ENCODE measurements at places on chromosomes 6 and 20. TPM values are rescaled to one million over a fixed set of nuclear protein-coding genes. Genes with fewer than 3 reads are reported as not detected.
A peak's percentile ranks its signal among the peaks of the same experiment; 100 is the strongest.

Gene BHLHE23
- not detected for total RNA-seq

Gene OLIG3
- total RNA-seq, result not detected

Gene TRMT6
- 17.1 TPM for total RNA-seq

Gene SIGLEC1
- not detected for total RNA-seq

Gene AGER
- 35.2 TPM for total RNA-seq

Gene TGM2
- 0.37 TPM for total RNA-seq

Gene HLA-DRB1
- total RNA-seq, result 14.6 TPM

Gene SERPINB1
- 43.8 TPM for total RNA-seq

Gene DDX43
- not detected for total RNA-seq

Gene C20orf204
- 5.0 TPM for total RNA-seq

DNA sequence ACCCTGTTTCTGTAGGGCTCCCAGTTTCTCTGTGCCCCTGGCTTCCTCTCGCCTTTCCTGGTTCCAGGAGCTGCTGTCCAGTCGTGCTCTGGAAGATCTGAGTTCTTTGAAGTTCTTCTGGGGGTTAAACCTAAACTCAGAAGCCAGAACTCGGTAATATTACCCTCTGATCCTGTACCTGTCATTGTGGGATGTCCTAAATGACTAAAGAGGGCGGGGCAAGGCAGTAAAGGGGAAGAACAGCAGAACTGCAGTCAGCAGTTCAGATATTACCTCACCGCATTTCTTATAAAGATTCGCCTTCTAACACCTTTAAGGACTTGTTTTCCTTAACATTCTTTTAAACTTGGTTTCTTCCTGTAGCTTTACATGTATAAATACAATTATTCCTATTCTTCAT is 63.9 kb downstream of the FAM120B start:
- peaks cover 30% of the 10 kb centered on the region for H3K36me3 ChIP-seq
- H3K4me3 ChIP-seq, result no peak overlapping the region
- no peak for DNase-seq

GRCh38 chr6:168371981-168372711 is 52.6 kb upstream of the DACT2 start:
- no peak for DNase-seq
- no peaks in the 10 kb centered on the region for H3K36me3 ChIP-seq
- H3K4me3 ChIP-seq, result no peak overlapping the region
- no peaks in the 10 kb centered on the region for H3K27me3 ChIP-seq
- H3K27ac ChIP-seq, result no peak overlapping the region

- no peaks in the 10 kb centered on the region for H3K36me3 ChIP-seq
- no peaks in the 10 kb centered on the region for H3K4me1 ChIP-seq
- H3K4me3 ChIP-seq, result no peak overlapping the region
- no peaks in the 10 kb centered on the region for H3K27me3 ChIP-seq
Observed at GRCh38 chr20:57881466-57882385, 171.9 kb upstream of the PMEPA1 start.

DNA sequence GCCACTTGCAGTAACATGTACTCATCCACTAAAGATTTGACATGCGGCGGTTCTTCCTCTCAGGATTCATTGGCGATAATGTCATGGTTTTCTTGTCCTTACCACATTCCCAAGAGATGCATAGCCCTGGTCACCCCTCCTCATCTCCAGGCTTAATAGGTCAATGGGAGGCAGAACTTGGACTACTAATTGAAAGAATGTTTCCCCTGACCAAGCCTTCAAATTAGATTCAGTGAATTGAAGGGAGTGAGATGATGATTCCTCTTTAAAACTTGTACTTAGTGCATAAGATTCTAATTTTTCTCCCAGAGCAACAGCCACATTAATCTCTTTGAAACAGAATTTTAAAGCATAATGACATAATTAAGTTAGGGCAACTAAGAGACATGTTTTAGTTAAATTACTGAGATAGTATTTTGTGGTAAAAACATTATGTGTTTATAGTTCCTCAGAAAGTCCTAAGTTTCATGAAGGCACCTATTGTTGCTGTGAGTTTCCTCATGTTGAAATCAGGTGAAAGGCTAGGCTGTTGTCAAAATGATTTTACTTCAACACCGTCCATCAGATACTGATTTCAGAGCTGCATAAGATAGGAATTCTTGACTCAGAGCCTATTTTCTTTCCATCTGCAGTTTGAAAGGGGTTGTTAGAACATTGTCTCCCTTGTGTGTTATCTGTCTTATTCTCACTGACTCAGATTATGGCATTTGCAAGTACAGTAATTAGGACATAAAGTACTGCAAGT is 48.5 kb downstream of the STK4 start:
- no peak for DNase-seq
- peaks cover 10% of the 10 kb centered on the region for H3K36me3 ChIP-seq
- H3K4me1 ChIP-seq, result peaks cover 5% of the 10 kb centered on the region
- no peaks in the 10 kb centered on the region for H3K27me3 ChIP-seq
- H3K4me3 ChIP-seq, result no peak overlapping the region

GRCh38 chr20:19392344-19393130 is 180.1 kb downstream of the SLC24A3 start:
- no peak overlapping the region for H3K27ac ChIP-seq
- no peaks in the 10 kb centered on the region for H3K4me1 ChIP-seq
- no peak for DNase-seq
- no peaks in the 10 kb centered on the region for H3K36me3 ChIP-seq
- no peaks in the 10 kb centered on the region for H3K27me3 ChIP-seq

DNA sequence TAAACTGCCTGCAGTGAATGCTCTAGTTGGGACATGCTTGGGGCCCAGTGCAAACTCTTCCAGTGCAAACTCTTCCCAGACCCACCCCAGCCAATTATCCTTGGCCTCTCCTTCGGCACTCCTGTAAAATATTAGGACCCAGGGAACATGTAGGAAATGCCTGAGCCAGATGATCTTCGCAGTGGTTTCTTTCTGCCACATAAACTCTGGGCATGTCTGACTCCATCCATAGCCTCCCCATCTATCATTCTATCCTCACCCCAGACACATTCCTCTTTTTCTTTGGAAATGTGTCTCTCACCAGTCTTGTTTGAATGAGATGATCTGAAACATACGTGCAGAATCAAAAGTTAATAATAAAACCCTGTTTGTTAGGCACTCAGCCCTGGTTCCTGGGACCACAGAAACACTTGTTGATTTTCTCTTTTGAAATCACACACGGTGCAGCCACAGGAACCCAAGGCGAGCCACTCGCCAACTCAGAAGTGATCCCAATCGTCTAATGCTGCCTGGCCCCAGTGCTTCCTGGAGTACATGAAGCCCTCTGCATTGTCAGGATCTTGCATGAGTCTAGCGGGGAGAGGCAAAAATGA is 108.9 kb upstream of the CST7 start:
- H3K36me3 ChIP-seq, result no peaks in the 10 kb centered on the region
- DNase-seq, result no peak
- peaks cover 18% of the 10 kb centered on the region for H3K4me1 ChIP-seq
- no peak overlapping the region for H3K4me3 ChIP-seq
- no peak overlapping the region for H3K27ac ChIP-seq

DNA sequence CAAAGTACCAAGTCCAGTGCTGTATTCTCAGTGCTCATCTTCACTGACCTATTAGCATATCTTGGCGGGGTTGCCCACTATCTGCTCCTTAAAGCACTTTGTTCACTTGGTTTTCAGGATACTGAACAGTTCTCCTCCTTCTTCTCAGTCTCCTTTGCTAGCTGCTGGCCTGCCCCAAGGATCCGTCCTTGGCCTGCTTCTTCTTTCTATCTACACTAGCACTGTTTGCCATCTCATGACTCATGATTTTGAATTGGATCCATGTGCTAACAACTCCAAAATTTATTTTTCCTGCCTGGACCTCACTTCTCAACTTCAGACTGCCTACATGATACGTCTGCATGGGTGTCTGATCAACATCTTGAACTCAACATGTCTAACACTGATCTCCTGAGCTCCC is 15.5 kb downstream of the TPD52L1 start:
- no peak overlapping the region for H3K4me3 ChIP-seq
- DNase-seq, result no peak
- no peaks in the 10 kb centered on the region for H3K4me1 ChIP-seq
- no peaks in the 10 kb centered on the region for H3K27me3 ChIP-seq

DNA sequence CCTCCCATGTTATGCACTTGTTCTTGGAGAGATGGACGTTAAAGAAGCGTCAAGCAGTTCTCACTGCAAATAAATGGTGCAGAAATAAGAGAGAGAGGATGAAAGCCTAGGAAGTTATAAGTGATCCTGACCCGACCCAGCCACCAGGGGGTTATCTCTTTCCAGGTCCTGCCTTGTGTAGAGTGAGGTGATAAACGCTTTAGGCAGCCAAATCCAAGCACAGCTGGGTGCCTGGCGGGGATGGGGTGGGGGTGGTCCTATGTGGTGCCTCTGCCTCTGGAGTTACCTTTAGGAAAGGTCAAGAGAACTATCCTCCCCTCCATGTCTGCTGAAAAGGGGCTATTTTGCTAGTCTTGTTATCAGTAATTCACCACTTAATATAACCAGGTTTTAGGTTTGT is 9.2 kb upstream of the TFAP2A start:
- DNase-seq, result peak; percentile 82
- H3K27ac ChIP-seq, result no peak overlapping the region
- H3K4me1 ChIP-seq, result peaks cover 9% of the 10 kb centered on the region
- no peaks in the 10 kb centered on the region for H3K36me3 ChIP-seq

- no peaks in the 10 kb centered on the region for H3K4me1 ChIP-seq
- no peak overlapping the region for H3K4me3 ChIP-seq
- no peak overlapping the region for H3K27ac ChIP-seq
- DNase-seq, result no peak
- no peaks in the 10 kb centered on the region for H3K27me3 ChIP-seq
Observed at GRCh38 chr6:136761227-136761922, 30.9 kb downstream of the MAP3K5 start.

DNA sequence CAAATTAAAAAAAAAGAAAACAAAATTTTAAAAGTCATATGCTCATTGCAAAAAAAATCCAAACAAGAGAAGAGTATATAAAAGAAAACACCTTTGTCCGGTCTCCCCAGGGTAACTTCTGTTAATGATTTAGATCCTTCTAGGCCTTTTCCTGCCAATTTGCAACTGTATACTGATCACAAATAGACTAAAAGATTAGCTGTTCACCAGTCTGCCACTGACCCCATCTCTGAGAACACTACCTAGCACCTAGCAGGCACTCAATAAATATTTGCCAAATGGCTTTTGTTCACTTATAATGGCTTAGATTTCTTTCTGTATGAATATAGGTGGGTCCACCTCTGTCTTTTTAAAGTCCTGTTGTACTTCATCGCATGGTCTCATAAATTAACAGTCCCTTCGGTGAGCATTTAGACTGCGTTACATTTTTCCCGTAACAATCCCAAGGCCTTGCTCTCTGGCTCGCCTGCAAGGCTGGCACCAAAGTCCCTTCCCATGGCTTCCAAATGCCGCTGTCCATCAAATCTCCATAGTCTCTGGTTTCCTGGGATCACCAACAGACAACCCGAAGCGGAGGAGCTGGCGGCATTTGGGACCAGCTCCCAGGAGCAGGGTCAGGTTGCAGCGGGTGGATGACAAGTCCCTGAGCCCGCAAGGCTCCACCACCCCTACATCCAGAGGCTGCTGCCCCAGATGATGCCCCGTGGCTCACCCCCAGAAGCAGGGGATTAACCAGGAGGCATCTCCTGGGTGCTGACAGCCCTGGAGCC is 11.8 kb downstream of the JPH2 start:
- H3K4me3 ChIP-seq, result no peak overlapping the region
- H3K27ac ChIP-seq, result no peak overlapping the region
- no peaks in the 10 kb centered on the region for H3K4me1 ChIP-seq
- no peaks in the 10 kb centered on the region for H3K27me3 ChIP-seq
- DNase-seq, result no peak
- no peaks in the 10 kb centered on the region for H3K36me3 ChIP-seq

DNA sequence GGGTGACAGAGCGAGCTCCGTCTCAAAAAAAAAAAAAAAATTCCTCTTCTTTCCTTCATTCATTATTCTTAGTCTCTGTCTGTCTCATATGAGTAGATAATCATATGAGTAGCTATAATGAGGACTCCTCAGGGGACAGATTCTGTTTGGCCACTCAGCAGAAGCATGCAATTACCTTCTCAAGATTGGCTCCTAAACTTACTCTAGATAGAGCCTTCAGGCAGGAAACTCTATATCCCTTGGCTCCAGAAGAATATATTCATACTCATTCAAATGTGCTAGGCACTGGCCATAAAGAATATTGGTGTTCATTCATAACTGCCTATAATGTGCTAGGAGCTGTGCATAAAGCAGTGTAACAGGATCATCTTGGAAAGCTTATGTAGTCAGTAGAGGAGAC is 2.2 kb upstream of the ACAT2 start:
- peak overlapping the region; percentile 93 for H3K27ac ChIP-seq
- peaks cover 4% of the 10 kb centered on the region for H3K4me1 ChIP-seq
- H3K27me3 ChIP-seq, result no peaks in the 10 kb centered on the region
- H3K36me3 ChIP-seq, result peaks cover 76% of the 10 kb centered on the region
- H3K4me3 ChIP-seq, result no peak overlapping the region
- DNase-seq, result no peak

GRCh38 chr6:73637404-73637803 is 16.4 kb downstream of the SLC17A5 start:
- H3K27ac ChIP-seq, result no peak overlapping the region
- DNase-seq, result no peak
- H3K4me1 ChIP-seq, result no peaks in the 10 kb centered on the region
- H3K27me3 ChIP-seq, result no peaks in the 10 kb centered on the region
- H3K4me3 ChIP-seq, result no peak overlapping the region

DNA sequence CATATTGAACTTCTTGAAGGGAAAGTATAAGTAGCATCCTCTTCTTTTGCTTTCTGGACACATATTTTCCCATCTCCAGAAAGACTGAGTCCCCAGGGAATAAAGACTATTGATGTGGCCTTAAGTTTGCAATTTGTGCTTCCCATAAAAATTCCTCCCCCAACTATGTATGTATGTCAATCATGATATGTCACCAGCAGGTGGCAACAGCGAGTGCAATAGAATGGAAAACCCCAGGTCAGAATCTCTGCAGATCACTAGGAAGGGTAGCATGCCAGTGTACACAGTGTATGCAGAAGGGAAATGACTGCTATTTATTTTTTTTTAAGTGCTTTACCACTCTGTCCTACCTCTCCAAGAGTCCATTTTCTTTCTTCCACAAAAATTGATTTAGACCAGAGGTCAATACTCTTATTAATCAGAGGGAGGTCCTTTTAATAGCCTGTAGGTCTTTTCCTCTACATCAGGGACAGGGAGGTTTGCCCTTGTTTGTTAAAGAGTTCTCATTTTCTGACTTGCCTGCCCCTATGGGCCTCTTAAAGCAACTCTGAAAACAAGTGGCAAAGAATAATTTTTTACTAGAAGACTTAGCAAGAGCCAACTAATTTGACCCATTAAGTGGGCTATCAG is 61.4 kb downstream of the BMP2 start:
- no peak overlapping the region for H3K27ac ChIP-seq
- H3K27me3 ChIP-seq, result no peaks in the 10 kb centered on the region
- peak; percentile 87 for DNase-seq
- no peak overlapping the region for H3K4me3 ChIP-seq

- H3K36me3 ChIP-seq, result peaks cover 47% of the 10 kb centered on the region
- no peak overlapping the region for H3K27ac ChIP-seq
- H3K4me3 ChIP-seq, result peak overlapping the region; percentile 83
Observed at GRCh38 chr20:31719644-31720485, 2.8 kb downstream of the BCL2L1 start.

DNA sequence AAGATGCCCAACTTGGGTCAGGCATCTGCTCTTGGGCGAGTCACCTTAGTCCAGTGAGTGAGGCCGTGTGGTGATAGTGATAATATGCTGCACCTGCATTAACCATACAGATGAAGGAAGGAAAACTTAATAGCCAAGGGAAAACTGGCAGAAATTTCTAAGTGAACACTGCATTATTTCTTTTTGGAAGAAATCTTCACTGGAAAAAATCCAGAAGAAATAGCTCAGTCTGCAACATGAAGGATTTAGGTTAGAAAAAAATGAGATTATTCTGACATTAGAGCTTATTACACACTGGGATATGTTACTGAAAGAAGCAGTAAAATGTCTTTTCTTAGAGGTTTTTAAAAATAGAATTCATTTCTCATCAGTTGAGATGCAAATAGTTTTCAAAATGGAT is 947.3 kb downstream of the KIF16B start:
- no peaks in the 10 kb centered on the region for H3K36me3 ChIP-seq
- no peaks in the 10 kb centered on the region for H3K27me3 ChIP-seq
- no peak for DNase-seq
- H3K4me1 ChIP-seq, result no peaks in the 10 kb centered on the region
- H3K27ac ChIP-seq, result no peak overlapping the region

Measured in endodermal cell (in vitro differentiated cells).